ENCODE measurements at places on chromosomes 13 and 19.

DNA sequence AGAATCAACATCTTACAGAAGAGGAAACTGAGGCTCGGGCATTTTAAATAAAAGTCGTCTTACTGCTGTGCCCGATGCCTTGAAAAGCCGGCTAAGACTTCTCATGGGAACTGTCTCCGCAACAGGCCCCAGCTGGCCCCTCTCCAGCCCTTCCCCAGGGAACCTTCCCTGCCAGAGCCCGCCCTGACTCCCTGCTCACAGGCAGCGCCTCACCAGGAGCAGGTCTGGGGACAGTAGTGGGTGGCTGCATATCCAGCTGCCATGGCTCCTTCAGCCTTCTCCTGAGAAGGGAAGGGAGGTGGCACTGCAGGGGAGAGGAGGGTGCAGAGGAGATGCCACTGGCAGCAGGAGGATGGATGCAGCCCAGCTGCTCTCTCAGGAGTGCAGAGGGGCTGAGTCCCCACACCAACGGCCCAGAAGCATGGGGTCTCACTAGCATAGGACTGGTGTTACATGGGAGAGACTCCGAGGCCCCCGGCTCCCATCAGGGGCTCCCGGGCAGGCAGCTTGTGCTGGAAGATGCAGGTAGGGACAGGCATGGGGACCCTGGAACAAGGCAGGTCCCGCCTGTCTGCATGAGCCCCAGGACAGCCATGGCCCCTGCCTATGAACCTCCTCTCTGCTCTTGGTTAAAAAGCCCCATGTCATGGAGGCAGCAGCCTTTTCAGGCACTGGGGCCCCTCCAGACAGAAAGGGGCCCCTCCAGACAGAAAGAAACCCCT is 216.4 kb upstream of the SGCG start:
- no peak for DNase-seq

DNA sequence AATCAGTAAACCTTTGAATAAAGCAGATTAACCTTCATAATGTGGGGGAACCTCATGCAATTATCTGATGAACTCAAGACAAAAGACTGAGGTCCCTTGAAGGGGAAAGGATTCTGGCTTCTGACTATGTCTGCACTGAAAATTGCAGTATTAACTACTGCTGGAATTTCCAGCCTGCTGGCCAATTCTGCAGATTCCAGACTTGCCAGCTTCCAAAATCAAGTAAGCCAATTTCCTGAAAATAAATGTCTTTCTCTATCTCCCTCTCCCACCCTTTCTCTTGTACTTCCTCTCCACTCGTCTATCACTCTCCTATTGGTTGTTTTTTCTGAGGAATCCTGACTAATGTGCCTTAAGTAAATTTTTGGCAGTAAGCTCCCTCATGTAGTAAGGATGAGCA is 1479.9 kb upstream of the PRR20A start:
- DNase-seq = no peak

DNA sequence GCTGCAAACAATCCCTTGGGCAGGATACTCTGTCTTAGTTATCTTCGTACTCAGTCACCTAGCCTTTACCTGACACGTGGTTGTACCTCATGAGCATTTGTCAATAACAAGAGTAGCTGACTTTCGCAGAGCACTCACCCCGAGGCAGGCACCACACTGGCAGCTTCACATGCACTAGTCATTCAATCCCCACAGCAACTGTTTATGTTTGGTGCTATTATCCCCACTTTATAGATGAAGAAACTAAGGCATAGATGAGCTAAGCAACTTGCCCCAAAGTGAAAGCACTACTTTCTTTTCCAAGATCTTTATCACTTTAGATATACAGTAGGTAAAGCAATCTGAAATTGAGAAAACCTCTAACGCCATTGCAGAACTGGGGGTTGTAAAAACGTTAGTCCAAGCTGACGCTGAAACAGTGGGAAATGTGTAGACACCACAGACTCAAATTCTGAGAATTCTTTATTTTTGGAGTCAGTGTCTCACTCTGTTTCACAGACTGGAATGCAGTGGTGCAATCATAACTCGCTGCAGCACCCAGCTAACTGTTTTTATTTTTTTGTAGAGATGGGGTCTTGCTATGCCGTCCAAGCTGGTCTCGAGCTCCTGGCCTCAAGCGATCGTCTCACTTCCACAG is 446.0 kb downstream of the FOXO1 start:
- DNase-seq = no peak

DNA sequence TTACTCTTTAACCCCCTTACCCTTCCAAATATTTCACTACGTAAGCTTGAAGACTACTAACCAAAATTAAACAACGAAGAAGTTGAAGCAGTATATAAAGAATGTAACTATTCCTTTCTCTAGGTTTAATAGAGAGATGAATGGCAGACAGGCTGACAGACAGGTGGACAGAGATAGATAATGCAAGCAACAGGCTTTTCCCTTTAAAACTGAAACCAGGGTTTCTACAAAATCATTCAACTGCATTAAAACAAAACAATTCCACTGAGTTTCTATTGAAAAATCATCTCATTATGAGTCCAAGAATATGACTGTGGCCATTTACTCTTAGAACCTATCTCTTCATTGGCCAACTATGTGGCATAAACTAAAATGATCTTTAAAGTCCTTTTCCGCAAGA is 15.2 kb downstream of the LNX2 start:
- no peak for DNase-seq

- no peak for DNase-seq
These were observed 91.9 kb downstream of the SLAIN1 start for GRCh38 chr13:77789376-77789775.

DNA sequence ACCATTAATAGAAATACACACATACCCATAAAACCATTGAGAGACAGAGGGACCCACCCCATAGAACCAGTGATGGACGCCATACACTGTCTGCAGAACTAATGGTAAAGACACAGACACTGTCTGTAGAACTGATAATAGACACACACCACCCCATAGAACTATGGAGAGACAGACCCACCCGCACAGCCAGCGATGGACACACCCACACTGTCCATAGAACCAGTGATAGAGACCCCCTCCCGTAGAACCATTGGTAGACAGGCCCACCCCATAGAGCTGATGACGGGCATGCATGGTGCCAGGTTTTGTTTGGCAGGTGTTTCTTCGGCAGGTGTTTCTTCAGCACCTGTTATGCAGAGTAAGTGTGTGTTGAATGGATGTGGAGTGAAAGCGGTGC is 88.3 kb upstream of the TEX29 start:
- no peak for DNase-seq

DNA sequence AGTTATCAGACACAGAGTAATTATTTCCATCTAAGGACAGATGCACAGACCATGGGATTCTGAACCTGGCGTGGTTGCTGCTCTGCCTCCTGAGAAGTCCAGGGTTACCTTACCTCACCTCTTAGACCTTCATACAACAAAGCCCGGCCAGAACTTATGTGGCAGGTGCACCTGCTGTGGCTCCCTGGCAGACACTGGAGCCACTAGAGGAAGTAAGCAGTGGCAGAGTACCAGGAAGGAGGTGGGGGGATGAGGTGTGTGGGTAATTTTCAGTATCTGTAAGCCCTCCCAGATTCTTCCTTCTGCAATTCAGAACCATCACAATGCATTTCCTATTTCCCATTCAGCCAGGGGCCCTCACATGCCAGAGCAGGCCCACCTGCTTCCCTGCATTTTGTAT is 106.1 kb upstream of the DOCK9 start:
- DNase-seq = no peak

DNA sequence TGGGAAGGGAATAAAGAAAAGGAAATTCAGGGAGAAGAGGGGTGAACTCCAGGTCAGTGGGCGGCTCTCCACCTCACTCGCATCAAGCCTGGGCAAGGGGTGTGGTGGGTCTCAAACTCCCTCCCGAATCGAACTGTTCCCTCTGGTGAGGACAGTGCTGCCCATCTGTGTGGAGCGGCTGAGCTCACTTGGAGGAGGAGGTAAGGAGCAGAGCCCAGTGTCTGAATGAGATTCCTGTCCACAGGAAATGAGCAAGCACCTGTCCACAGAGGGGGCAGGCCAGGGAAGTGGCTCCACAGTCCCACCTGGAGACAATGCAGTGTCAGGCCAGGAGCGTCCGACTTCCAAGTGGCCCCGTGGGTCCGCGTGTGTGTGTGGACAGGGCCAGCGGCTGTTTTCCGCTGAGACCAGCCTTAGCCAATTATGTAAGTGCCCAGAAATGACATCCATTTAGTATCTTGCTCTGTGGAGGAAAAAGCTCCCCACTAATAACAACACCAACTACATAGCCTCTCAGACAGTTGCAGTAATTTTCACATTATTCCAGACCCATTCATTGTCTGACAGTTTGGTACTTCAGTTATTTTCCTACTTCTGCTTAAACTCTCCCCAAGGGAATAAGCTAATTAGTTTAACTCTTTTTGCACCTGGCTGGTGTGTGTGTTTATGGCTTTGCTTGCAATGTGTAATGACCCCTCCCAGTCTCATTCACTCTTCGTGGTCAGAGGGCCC is 114.6 kb downstream of the SOX1 start:
- DNase-seq = no peak

DNA sequence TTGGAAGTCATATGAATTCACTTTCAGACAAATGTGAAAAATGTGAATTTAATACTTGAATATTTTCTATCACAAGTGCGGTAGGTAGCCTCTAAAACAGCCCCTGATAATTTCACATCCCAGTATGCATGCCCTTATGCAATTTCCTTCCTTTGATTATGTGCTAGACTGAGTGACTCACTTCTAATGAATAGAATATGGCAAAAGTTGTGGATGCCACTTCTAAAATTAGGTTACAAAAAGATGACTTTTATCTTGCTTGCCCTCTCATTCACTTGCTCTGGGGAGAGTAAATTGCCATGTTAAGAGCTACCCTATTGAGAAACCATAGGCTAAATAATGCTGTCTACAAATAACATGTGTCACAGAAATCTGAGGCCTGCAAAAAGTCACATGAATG is 402.5 kb upstream of the PCDH9 start:
- no peak for DNase-seq

- DNase-seq = no peak
These were observed 88.5 kb upstream of the C1QTNF9B start for GRCh38 chr13:23985839-23986238.

- no peak for DNase-seq
These were observed 818.0 kb upstream of the SLC10A2 start for GRCh38 chr13:103884101-103884723.

DNA sequence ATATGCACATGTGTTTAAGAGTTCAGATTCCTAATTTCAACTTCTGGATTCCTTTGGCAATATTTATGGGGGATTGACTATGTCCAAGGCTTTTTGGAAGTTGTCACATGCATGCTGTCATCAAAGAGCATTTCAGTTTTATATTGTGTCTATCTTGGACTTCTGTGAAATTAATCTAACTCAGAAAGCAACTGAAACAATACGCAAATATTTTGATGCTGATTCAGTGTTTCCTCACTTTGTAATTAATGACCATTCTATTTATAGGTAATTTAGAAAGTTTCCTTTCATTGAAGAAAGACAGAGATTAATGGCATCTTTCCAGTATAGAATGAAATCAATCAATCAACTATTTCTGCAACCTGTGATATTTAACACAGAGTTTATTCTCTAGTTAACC is 550.1 kb downstream of the PCDH9 start:
- DNase-seq = no peak

- DNase-seq = no peak
These were observed 30.5 kb downstream of the ZNF701 start for GRCh38 chr19:52600639-52601024.

DNA sequence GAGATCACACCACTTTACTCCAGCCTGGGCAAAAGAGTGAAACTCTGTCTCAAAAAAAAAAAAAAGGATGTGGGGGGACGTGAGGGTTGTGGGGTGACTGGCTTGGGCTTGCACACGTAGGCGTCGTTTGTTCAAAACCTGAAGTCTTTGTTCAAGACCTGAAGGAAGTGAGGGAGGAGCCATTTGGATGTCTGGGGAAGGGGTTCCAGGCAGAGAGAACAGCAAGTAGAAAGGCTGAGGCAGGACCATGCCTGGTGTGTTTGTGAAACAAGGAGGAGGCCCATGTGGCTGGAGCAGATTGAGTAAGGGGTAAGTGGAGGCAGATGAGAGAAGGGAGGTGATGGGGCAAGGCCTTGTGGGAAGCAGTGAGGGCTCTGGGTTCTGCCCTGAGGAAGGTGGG is 27.8 kb downstream of the PIN1 start:
- DNase-seq = no peak

DNA sequence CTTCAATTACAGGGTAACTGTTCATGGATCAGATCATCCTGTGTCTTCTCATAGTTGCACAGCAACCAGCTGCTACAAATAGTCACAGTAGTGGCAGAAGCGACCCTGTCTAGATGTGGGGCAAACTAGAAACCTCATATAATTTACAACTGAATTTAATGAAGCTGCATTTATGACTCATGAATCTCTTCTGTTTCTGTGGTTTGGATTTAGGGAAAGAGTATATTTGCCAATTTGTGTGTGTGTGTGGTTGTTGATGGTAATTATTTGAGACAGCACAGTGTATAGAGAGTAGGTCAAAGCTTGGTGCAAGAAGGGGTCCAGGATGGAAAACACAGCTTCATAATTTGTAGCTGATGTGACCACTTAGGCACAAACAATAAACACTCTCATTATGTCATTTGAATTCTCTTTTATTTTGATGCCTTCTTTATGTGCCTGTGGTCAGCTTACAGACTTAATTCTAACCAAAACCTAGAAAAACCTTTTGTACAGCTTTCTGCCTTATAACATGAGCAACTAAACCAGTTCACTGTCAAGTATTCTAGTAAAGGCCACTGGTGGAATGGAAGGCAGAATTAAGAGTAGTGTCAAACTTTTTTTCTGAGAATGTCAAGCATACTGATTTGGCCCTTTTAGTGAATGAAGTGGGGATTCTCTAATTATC is 218.1 kb downstream of the TBC1D4 start:
- no peak for DNase-seq

DNA sequence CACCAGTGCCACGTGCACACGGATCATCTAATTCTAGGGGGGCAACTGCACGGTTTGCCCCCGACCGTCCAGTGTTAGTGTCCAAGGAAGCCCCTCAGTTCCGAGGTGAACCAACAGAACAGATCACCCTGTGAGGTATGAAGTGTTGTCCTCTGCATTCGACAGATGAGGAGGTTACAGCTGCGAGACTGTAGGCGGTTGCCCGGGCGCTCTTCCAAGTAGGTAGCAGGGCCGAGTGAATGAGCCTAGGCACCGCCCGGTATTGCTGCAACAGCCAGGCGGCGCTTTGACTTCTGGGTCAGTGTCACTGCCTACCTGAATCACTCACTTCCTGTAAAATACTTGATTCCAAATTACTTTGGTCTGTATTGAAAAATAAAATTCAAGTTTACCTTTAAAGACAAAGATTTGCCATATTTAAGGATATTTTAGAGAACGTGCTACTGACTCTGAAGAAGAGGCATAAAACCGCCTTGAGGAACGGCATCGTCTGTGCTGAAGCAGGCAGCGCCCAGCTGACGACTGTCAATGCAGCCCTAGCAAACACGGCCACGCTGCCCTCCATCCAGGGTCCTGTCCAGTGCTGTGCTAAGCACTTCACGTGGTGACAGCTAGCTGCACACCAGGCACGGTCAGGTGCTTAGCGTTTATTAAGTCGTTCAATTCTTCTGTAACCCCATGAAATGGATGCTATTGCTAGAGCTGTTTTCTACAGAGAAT is 19.3 kb upstream of the RASA3 start:
- DNase-seq = peak; percentile 53

DNA sequence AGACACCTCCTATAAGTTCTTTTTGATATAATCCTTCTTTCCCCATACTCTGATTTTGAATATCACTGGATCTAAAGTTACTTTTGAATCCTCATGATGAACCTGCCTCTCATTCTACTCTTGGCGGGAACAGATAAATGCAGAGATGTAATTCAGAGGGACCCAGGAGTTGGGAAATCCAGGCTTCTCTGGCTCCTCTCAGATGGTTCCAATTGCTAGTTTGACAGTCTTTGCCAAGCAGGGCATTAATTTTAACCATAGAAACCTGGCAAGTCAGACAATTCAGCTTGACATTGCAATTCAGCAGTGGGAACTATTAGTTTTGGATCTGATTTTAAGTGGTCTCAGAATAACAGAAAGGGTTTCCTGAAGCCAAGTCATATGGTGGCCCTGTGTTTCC is 67.3 kb upstream of the KLF12 start:
- DNase-seq = no peak
